ENCODE measurements at places on chromosomes 16 and 17.

DNA sequence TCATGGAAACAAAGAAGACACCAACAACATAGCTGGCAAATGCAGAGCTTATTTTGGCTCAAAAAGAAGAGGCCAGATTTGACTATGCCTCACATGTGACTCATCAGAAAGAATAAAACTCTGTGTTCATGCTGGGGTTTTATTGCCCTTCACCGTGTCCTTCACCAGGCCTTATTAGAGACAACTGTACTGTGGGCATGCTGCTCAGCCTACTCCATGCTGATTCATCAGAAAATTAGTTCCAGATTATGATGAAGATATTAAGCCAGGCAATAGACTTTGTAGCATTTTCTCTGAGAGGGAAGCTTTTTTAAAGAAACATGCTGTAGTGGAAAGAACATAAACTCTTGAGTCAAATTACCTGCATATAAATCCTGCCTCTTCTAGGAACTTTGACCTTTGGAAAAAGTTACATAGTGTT lies 89.8 kb downstream of the CYB561 start:
- DNase-seq = peak; percentile 96

GRCh38 chr17:4934173-4934979 lies 2.3 kb downstream of the GP1BA start:
- DNase-seq = no peak

GRCh38 chr16:31181102-31181830 lies 1.3 kb downstream of the FUS start:
- DNase-seq = no peak

- DNase-seq = no peak
Measured at GRCh38 chr17:30477774-30478115, 537 bp downstream of the GOSR1 start.

DNA sequence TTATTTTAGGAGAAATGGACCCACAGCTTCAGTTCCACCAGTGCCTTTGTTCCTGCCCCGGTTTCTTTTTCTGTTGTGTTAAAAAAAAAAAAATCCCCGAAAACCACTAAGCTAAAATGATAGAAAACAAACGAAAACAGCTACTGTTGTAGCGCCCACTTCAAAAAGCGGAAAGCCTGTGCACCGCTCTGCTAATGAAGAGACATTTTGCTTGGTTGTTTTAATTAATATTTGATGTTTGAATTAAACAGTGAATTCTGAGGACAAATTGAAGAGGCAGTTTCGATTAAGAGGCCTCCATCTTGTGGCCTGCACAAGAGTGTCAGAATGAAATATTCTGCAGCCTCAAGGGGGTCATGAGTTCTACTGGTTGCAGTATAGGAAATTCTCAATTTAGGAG lies 186.7 kb downstream of the RPTOR start:
- no peak for DNase-seq

- DNase-seq = no peak
Measured at GRCh38 chr17:7720125-7720524, 2.6 kb downstream of the DNAH2 start.

GRCh38 chr17:43027091-43028032 lies 2.3 kb downstream of the RND2 start:
- no peak for DNase-seq
